ENCODE measurements at places on chromosomes 6 and 20.

DNA sequence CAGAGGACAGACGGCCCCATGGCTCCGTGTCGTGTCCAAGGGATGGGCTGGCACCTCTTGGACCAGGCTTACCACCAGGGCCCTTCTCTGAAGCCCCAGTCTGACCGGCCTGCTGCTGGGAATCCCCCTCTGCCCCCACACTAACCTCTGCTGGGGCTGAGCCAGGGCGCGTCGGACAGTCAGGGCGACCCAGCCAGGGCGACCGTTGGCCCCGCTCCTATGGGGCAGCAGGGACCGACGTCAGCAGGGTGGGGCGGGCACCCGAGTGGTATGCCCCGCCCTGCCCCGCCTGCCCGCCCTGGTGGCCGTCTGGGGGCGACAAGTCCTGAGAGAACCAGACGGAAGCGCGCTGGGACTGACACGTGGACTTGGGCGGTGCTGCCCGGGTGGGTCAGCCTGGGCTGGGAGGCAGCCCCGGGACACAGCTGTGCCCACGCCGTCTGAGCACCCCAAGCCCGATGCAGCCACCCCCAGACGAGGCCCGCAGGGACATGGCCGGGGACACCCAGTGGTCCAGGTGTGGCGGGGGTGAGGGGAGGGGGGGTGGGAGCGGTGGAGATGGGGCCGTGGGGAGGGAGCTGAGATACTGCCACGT, at the start of gene SLC17A9:
Gene SLC17A9 (plus strand): TSS at position 337 of the 595 bp plus-strand sequence. CDS start 122 bp downstream, at position 459.
- no peak for DNase-seq

DNA sequence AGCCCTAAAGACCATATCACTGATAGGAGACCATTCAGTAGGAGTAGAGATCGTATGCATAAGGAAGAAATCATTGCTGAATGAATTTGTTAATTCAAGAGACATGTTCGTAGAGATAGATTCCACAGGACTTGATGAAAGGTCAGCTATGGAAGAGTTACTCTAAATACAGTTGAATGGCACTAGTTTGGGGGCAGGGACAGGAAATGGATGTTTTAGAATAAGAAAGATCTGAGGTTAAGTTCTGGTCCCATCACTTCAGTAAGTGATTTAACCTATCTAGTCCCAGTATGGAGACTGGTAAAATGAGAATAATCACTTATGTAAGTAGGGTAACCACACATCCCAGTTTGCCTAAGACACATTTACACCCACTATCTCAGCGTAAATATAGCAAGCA, 2.9 kb upstream of the BFSP1 start:
- no peak for DNase-seq

DNA sequence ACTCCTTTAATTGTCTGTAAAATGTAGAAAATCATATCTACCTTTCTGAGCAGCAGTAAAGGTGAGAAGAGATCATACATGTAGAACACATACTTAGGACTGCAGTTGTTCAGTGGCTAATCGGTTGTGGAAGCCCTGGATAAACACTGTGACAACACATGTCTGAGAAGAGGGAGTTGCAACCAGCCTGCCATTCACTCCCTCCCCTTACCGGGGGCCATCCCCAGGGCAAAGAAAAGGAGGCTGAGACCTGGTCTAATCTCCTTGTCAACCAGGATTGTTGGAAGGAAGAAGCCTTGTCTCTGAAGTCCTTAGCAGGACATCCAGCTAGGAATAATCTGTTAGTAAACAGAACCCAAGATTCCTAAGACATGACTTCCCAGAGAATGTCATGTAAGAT, 462.5 kb upstream of the AGPAT4 start:
- DNase-seq: no peak

DNA sequence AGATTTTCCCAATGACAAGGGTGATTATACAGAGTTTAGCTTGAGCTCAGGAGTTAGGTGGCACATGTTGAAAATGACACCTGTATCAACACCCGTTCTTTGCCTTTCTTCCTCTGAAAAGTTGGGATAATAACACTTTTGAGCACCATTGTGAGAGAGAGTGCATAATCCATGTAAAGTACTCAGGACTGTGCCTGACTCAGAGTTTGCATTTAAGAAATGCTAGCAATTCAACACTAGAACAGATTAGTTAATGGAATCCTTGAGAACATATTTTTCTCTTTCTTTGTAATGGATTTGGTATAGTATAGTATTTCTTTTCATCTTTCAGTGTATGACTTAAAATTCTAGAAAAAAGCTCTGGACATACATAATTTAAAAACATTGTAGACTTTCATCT, 449.2 kb downstream of the GJA1 start:
- DNase-seq: no peak

DNA sequence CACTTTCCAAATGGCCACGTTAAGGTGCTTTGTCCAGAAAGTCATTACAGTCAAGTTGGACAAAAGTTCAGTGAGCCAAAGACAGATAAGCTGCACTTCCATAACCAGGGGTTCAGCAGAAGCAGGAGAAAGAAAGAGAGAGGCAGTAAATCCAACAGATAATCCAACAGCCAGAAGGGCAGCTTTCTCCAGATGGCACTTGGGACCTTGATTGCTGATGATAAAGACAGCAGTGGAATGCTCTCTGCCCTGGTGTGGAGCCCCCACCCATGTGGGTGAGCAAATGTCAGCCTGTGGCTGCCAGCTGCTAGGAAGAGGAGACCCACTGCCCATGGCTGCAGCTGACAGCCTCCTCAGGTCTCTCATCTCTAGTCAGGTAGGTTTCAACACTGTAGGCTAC, 18.7 kb upstream of the NRSN1 start:
- no peak for DNase-seq

DNA sequence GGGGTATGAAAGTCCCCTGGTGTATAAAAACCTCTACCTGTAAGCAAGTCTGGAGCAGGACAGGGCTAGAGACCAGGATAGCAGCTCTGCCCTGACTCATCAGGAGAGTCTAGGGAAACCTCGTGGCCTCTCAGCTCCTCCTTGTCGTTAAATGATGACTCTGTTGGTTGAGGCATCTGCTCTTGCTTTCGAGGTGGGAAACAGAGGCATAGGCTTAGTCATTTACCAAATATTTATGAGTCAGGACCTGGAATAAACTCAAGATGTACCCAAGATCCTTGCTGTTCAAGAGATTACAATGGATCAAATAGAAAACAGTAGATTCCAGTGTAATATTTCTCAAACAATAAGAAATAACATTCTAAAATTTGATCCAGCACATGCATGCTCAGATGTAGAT, 5.5 kb downstream of the MANBAL start:
- DNase-seq: peak; percentile 97

DNA sequence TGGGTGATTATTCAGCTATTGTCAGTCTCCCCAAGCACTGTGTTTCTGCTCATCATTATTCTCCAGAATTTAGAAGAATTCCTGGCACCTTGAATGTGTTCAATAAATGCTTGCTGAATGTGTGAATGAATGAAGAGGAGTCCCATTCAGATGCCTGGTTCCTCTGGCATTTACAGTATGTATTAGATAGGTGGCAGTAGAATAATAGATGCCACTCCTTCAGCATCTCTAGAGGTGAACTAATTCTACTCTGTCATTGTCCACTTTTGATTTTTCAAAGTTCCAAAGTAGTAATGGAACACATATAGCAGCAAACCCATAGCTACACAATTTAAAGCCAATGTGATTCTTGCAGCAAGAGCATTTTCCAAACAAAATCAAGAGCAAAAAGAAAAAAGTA, 118.9 kb upstream of the CEP162 start:
- DNase-seq: no peak

- no peak for DNase-seq
Measured at GRCh38 chr6:12336121-12336971, 46.2 kb downstream of the EDN1 start.

GRCh38 chr6:4130357-4130987, 4.9 kb downstream of the ECI2 start:
- DNase-seq: no peak

- no peak for DNase-seq
Measured at GRCh38 chr20:48186915-48187314, 401.6 kb upstream of the SULF2 start.

- no peak for DNase-seq
Measured at GRCh38 chr6:37552267-37552666, 52.6 kb upstream of the CCDC167 start.

GRCh38 chr20:20440481-20440880, 72.6 kb downstream of the INSM1 start:
- DNase-seq: no peak

- DNase-seq: no peak
Measured at GRCh38 chr20:43533060-43533459, 25.6 kb downstream of the L3MBTL1 start.

DNA sequence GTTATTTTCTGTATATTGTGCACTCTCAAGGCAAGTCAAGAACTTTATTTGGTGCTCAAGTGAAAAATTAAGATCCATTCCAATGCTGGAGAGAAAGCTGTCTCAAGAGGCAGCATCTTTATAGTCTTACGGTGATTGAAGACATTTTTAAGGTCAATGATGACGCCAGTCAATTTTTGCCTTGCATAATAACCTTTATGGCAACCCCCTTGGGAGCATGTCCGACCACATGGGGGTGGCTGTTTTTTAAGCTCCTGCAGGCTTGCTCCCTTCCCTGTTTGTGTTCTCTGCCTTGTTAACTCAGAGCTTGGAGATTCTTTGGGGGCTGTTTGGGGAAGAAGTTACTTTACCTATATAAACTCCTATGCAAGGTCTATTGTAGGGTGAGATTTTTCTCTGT, 109.6 kb upstream of the FERMT1 start:
- no peak for DNase-seq

DNA sequence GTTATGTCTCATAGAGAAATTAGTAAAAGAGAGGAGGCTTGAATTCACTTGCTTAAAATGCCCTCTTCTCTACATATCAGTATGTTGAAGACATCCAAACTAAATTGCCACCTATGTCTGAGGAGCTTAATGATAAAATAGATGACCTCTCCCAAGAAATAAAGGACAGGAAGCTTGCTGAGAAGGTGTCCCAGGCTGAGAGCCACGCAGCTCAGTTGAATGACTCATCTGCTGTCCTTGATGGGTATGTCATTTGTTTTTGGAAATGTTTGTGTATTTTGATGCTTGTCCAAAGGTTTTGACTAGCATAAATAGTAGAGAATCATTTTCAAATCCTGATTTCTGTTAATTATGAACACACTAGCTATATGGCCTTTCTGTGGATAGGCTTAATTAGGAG, 307.7 kb downstream of the ARHGAP18 start:
- DNase-seq: no peak

DNA sequence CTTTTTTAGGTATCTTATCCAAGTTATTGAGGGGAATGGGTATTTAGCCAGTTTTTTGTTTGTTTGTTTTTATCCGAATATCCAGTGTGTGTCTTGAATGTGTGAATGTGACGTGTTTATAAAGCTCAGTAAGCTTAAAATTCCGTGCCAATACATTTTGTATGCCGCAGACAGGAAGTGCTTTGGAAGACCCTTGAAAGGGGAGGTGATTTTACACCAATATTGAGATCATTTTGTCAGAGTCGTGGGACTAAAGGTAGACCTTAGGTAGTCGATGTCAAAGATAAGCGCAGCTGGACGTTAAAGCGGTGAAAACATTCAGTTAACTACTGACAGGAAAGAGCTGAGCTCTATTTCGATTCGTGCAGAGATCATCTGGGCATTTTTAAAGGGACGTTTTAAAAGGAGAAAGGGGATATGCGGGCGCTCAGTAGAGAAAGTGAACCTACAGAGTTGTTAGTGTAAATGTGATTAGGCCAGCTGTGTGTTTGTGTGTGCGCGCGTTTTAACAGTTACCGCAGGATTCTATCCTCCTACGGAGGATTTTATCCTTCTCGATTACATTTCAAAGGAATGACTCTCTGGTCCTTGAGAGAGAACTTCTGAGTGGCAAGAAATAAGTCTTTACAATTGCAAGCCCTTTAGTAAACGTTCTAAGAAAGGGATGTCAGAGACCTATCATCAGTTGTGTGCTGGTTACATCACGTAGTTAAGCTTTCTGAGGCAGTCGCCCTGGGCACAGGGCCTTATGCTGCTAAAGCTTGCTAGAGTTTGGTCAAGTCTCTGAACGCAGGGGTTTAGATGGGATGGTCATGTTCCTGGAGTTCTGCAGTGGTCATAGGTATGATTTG, 625 bp upstream of the ECHDC1 start:
- DNase-seq: no peak

DNA sequence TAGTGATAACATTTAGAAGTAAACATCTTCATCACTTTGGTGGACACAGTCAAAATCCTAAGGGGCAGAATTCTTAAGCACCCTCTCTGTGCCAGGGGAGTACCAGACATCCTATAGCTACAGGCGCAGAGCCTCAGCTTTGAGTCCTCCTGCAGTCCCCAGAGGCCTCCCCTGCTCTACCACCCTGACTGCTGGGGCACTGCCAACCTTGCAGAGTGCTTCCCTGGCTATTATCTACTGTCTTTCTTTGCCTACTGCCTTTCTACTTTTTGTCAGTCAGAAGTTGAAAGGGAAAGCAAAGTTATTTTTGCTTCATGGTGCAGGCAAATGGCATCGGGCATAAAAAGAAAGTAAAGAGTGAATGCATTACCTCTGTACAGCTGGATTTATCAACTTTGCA, 80.1 kb downstream of the AIG1 start:
- no peak for DNase-seq

DNA sequence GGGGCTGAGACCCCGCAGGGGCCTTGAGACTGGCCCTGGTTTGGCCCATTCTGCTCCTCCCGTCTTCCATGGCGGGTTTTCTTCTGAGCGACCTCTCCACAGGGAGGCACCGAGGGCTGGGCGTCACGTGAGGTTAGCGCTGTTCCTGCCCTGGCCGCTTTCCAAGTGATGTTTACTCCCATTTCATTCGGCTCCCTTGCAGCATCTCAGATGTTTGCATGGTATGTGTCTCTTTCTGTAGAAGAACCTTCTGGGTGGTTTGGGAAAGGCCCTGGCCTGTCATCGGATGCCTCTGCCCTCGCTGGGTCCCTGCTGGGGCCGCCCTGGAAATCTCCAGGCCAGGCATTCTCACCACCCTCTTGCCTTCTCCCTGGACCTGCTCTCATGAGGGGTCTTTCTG, 17.3 kb downstream of the RAMACL start:
- no peak for DNase-seq
